ENCODE measurements at places on chromosomes 16 and 17.
A peak's percentile ranks its signal among the peaks of the same experiment; 100 is the strongest.

GRCh38 chr17:41614098-41614497 lies 1.5 kb upstream of the KRT16 start:
- no peaks in the 10 kb centered on the region for H3K36me3 ChIP-seq
- no peak overlapping the region for H3K4me3 ChIP-seq
- no peak overlapping the region for H3K27ac ChIP-seq
- H3K27me3 ChIP-seq: peaks cover 36% of the 10 kb centered on the region

DNA sequence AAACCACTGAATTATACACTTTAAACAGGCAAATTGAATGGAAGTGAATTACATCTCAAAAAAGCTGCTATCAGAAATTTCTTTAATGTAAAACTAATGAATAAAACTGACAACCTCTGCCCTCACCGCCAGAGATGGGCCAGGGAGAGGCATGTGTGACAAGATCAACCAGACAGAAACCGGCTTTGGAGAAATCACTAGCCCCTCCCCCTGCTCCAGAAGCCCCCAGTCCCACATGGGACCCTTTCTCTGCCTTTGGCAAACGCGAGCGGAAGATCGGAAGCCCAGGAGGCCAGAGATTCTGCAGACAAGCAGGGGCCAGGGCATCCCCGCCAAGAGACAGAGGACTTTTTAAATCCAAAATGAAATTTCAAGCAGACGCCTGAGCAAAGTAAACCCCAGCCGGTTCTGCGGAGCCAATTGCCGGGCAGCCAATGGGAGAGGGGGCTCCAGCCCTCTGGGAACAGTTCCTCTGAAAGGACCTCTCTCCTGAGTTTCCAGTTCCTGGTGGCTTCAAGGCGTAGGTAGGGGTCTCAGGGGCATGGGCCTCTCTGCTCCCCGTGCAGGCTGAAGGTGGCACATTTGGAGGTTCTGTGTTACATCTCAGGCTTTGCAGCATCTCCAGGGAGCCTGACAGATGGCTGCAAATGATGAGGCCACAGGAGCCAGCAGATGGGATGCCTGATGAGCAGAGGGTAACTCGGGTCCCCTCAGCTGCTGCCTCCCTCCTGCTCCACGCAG lies 118.1 kb downstream of the GSG1L start:
- H3K27ac ChIP-seq: no peak overlapping the region
- peaks cover 44% of the 10 kb centered on the region for H3K27me3 ChIP-seq
- H3K4me1 ChIP-seq: no peaks in the 10 kb centered on the region
- no peak overlapping the region for H3K4me3 ChIP-seq
- no peak for DNase-seq
- no peaks in the 10 kb centered on the region for H3K36me3 ChIP-seq

DNA sequence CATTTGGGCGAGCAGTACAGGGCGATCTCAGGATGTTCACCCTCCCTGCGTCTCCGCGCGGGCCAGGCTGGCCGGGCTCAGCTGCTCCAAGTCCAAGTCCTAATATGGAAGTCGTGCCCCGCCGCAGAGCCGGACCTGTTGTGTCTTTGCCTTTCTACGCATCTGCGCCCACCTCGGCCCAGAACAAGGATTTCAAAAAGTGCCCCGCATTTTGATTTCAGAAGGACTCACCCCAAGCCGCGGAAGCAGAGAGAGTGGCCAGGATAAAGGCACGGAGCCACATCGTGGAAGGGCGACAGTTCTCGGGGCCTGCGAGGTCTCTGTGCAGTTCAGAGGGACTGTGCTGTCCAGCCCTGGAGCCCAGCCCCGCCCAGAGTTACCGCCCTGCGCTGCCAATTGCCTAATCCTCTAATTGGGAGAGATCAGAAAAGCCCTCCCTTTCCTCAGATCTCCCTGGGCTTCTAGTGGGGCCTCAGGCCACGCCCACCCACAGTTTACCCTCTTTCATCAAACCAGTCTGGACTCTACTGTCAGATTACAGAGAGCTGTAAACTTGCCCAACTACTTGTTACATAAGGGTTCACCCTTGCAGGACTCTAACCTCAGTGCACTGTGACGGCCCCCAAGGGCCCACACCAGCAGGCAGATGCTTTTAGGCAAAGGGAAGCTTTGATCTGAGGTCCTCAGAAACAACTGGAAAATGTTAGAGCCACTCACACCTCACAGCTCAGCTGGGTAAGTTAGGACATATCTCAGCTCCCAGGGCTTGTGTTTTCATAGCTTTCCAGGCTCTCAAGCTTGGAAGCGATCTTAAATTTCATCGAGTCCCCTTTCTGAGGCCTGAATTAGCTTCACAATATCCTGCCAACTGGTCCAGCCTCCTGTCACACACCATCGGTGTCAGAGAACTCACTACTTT lies at the start of gene CES1:
TSS of gene CES1 (minus strand) at position 324 of the 919 bp plus-strand sequence. CDS start at position 283, 41 bp downstream.
- H3K4me3 ChIP-seq: peak within 1 kb of the TSS; percentile 47
- no peaks in the 10 kb centered on the region for H3K36me3 ChIP-seq
- no peaks in the 10 kb centered on the region for H3K27me3 ChIP-seq
- H3K4me1 ChIP-seq: peaks cover 21% of the 10 kb centered on the region
- H3K27ac ChIP-seq: no peak within 1 kb of the TSS
- DNase-seq: peak; percentile 68

GRCh38 chr17:28131599-28131998 lies 89.1 kb downstream of the NLK start:
- H3K4me3 ChIP-seq: no peak overlapping the region
- DNase-seq: no peak
- peaks cover 19% of the 10 kb centered on the region for H3K4me1 ChIP-seq

DNA sequence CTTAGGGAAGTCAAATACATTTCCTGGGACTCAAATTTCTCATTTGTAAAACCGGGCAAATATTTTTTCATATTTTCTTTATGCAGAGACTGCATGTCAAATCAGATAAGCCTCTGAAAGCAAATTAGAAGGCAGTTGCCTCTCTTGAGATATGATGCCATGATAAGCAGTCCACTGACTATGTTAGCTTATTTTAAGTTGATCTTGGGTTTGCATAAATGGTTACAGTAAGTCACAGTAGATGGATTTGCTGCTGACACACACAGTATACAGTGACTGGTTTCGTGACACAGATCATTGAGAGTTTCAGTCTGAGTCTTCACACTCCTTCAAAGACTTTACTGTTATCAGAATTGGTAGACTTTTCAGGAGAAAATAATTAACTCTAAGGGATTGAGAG lies 927.6 kb upstream of the CDH8 start:
- DNase-seq: no peak
- no peak overlapping the region for H3K27ac ChIP-seq
- H3K4me3 ChIP-seq: no peak overlapping the region
- H3K36me3 ChIP-seq: no peaks in the 10 kb centered on the region

GRCh38 chr17:74485841-74486240 lies 19.4 kb downstream of the CD300A start:
- H3K27me3 ChIP-seq: no peaks in the 10 kb centered on the region
- H3K27ac ChIP-seq: no peak overlapping the region
- no peaks in the 10 kb centered on the region for H3K4me1 ChIP-seq
- no peak overlapping the region for H3K4me3 ChIP-seq
- no peaks in the 10 kb centered on the region for H3K36me3 ChIP-seq

DNA sequence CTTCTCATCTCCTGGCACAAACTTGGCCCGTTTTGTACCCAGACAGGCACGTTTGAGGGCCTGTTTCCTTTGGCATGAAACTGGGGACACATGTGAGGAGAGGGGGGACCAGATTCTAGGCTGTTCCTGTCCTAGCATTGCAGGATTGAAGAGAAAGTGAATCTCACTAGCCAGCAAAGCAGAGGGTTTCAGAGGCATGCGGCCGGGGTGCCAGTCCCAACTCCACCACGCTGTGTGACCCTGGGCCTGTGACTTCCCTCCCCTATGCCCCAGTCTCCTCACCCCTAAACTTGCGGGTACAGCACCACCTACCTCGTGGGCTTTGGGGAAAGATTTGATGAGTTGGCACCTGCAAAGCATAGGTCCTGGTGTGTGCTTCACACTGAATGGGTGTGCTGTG lies 53.5 kb upstream of the CIBAR2 start:
- no peak for DNase-seq
- H3K27ac ChIP-seq: no peak overlapping the region
- H3K27me3 ChIP-seq: peaks cover 4% of the 10 kb centered on the region
- no peaks in the 10 kb centered on the region for H3K36me3 ChIP-seq

DNA sequence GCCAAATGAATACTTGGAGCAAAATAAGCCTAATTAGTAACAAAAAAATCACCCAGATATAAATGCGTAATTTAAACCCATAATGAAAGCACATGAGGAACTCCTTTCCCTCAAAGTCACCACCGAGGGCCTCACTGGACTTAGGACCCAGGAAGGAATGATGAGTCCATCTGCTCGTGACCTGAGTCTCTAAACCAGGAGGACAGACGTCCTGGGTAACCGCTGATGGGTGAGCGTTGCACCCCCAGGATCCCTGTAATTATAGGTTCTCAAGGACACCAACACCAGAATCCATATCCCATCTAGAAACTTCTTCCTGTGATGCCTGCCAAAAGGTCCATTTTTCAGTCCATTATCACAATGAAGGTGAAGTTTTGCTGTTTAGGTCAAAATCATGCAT lies 121.4 kb downstream of the ZNF778 start:
- H3K36me3 ChIP-seq: no peaks in the 10 kb centered on the region
- H3K27me3 ChIP-seq: no peaks in the 10 kb centered on the region
- DNase-seq: no peak
- no peak overlapping the region for H3K27ac ChIP-seq
- H3K4me1 ChIP-seq: peaks cover 53% of the 10 kb centered on the region

DNA sequence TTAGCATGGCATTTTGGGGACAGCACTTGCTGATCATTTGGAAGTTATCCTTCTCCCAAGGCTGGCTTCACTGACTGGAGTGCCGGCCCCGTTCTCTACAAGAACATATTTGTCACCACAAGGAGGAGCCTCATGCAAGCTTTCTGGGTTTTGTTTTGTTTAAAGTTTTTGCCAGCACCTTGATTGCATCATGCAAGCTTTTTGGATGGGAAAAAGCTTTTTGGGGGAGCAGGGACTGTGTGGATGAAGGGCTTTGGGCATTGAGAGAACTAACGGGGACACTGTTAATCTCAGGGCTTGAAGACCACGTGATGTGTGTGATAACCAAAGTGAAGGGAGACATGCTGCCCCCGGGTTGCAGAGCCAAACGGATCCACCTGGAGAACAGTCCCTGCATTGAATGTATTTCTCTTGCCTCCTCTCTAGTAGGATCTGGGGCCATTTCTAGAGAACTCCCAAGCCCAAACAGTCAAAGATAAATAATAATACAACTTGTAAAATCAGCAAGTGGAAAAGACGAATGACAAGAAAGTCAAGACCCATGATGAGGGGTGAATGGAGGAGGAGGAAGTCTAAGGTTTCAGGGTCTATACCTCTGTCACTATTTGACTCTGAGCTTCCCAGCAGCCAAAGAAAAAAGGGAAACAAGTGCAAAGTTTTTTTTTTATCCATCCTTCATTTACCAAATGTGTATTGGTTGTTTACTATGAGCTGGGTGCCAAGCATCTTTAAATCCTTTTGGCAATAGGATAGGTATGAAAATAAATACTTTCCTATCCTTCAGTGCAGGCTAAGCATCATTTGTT lies 17.2 kb downstream of the TMEM114 start:
- H3K36me3 ChIP-seq: no peaks in the 10 kb centered on the region
- H3K27ac ChIP-seq: no peak overlapping the region
- H3K4me1 ChIP-seq: no peaks in the 10 kb centered on the region
- peaks cover 28% of the 10 kb centered on the region for H3K27me3 ChIP-seq

DNA sequence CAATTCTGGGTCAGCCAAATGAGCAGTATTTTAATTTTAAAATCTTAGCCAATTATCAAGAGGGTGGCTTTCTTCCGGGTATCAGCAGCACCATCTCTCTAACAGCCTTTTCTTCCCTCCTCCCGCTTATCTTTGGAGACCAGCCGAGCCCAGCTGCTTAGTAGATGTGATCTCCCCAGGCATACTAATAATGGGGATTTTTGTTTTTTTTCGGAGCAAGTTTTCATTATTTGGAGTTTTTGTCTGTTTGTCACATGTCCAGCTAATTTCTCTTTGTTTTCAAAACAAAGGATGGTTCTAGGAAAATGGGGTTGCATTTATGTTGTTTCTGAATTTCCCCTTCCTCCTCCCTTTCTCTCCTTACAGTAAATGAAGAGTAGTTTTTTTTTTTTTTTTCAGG lies 170.5 kb upstream of the MPHOSPH6 start:
- H3K4me1 ChIP-seq: peaks cover 4% of the 10 kb centered on the region
- no peak overlapping the region for H3K4me3 ChIP-seq
- no peaks in the 10 kb centered on the region for H3K36me3 ChIP-seq
- H3K27ac ChIP-seq: no peak overlapping the region
- H3K27me3 ChIP-seq: no peaks in the 10 kb centered on the region
- DNase-seq: no peak

GRCh38 chr17:14318918-14319205 lies 18.0 kb downstream of the HS3ST3B1 start:
- H3K4me1 ChIP-seq: no peaks in the 10 kb centered on the region
- no peak overlapping the region for H3K4me3 ChIP-seq
- no peak overlapping the region for H3K27ac ChIP-seq
- no peaks in the 10 kb centered on the region for H3K36me3 ChIP-seq

DNA sequence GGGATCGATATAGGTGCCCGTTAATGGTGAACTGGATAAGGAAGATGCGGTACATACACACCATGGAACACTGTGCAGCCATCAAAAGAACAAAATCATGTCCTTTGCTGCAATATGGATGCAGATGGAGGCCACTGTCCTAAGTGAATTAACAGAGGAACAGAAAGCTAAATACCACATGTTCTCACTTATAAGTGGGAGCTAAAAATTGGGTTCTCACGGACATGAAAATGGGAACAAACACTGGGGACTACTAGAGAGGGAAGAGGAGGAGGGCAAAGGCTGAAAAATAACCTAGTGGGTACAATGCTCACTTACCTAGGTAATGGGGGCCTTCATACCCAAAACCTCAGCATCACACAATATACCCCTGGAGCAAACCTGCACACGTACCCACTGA lies 302.6 kb downstream of the XYLT1 start:
- DNase-seq: no peak
- peaks cover 45% of the 10 kb centered on the region for H3K4me1 ChIP-seq
- no peak overlapping the region for H3K27ac ChIP-seq
- no peaks in the 10 kb centered on the region for H3K36me3 ChIP-seq
- H3K4me3 ChIP-seq: no peak overlapping the region

GRCh38 chr16:804193-805048 lies 3.9 kb upstream of the GNG13 start:
- H3K4me1 ChIP-seq: no peaks in the 10 kb centered on the region
- H3K4me3 ChIP-seq: no peak overlapping the region
- peaks cover 39% of the 10 kb centered on the region for H3K27me3 ChIP-seq
- H3K36me3 ChIP-seq: no peaks in the 10 kb centered on the region
- DNase-seq: no peak
- no peak overlapping the region for H3K27ac ChIP-seq

GRCh38 chr16:48365601-48366164 lies 19.5 kb downstream of the SIAH1 start:
- peak overlapping the region; percentile 62 for H3K4me3 ChIP-seq
- H3K27me3 ChIP-seq: no peaks in the 10 kb centered on the region
- peak overlapping the region; percentile 79 for H3K27ac ChIP-seq

- no peak overlapping the region for H3K27ac ChIP-seq
- H3K27me3 ChIP-seq: peaks cover 33% of the 10 kb centered on the region
- H3K4me3 ChIP-seq: no peak overlapping the region
- H3K36me3 ChIP-seq: no peaks in the 10 kb centered on the region
- no peak for DNase-seq
- H3K4me1 ChIP-seq: no peaks in the 10 kb centered on the region
These were observed 193.1 kb upstream of the FOXF1 start for GRCh38 chr16:86316967-86317812.

- H3K27me3 ChIP-seq: peaks cover 23% of the 10 kb centered on the region
- peaks cover 19% of the 10 kb centered on the region for H3K4me1 ChIP-seq
- no peaks in the 10 kb centered on the region for H3K36me3 ChIP-seq
- DNase-seq: no peak
- H3K27ac ChIP-seq: no peak overlapping the region
- no peak overlapping the region for H3K4me3 ChIP-seq
These were observed 4.7 kb downstream of the RPL13 start for GRCh38 chr16:89565256-89565505.

GRCh38 chr16:832652-833336 lies 32.3 kb upstream of the GNG13 start:
- no peak overlapping the region for H3K27ac ChIP-seq
